ENCODE measurements at places on chromosomes 5 and 9. TPM values are rescaled to one million over a fixed set of nuclear protein-coding genes. Genes with fewer than 3 reads are reported as not detected.

DNA sequence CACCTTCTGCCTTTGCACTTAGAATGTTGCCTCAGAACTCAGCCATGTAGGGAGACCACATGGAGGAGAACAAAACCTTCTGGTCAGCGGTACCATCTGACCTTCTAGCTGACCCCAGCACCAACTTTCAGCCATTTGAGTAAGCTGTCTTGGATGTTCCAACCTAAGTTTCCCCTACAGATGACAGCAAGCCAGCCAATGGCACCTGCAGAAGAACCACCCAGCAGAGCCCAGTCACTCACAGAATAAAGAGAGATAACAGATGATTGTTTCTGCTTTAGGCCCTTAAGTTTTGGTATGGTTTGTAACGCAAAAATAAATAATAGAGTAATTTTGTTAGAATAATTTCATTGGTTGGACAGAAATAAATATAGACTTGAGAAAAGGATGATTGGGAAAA, 10.4 kb downstream of the DNAH5 start:
- no peak for DNase-seq

DNA sequence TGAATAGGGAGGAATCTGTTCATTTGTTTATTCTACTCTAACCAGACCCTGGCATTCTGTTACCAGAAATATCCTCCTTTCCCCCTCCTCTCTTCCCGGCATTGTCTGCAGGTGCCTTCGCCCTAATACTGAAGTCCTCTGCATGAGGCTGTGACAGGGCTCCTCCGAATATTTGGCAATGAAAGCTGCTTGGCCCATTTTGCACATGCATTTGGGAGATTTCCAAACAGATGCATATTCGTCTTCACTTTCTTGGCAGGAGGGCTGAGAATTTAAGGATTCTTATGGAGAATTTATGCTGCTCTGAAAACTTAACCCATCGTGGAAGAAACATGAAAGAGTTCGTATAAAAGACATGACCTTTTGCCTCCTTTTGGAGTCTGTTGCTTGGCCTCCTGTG, 484.0 kb downstream of the ZNF608 start:
- DNase-seq, result no peak

GRCh38 chr5:77231471-77232138, 21.1 kb downstream of the PDE8B start:
- no peak for DNase-seq

ADRB2 gene
- total RNA-seq, result 0.81 TPM

DNA sequence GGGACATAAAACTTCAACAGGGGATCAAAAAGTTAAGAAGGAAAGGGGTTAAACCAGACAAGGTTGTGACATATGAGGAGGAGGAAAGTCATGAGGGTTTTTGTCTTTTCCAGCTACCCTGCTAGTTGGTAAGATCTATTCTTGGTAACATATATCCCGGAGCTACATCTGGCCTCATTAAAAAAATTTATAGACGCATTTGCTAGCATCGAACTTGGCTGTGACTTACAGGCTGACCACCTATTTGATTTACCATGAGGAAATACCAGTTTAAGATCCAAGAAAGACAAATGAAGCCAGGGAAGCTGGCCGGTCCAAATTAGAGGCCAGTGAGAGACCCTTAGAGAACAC, 87.6 kb upstream of the NIPAL4 start:
- DNase-seq, result no peak
